HT1080 (cell line): ENCODE measurements at places on chromosomes 12 and 14. TPM values are rescaled to one million over a fixed set of nuclear protein-coding genes. Genes with fewer than 3 reads are reported as not detected.

DNA sequence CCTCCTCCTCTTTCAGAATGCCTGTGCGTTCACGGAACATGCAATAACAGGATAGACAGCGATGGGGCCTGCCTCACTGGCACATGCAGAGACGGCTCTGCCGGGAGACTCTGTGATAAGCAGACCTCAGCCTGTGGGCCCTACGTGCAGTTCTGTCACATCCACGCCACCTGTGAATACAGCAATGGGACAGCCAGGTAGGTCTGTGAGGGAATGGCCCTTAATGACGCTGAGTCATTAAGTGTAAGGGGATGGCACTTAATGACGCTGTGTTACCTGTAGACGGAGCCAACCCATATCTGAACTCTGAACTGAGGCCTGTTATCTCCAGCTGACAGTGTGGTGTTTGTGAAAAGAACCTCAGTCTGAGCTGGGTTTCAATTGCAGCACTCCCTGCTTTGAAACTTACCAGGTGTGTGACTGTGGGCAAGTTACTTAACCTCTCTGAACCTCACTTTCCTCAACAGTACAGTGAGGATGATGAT, 86.9 kb downstream of the STAB2 start:
- no peak for DNase-seq

GRCh38 chr12:611721-612120, 51.5 kb downstream of the NINJ2 start:
- no peak for DNase-seq

- peak; percentile 77 for DNase-seq
Measured at GRCh38 chr12:11718768-11719253, 69.3 kb downstream of the ETV6 start.

ACSM4 gene
- not detected in 2 replicates for total RNA-seq

DNA sequence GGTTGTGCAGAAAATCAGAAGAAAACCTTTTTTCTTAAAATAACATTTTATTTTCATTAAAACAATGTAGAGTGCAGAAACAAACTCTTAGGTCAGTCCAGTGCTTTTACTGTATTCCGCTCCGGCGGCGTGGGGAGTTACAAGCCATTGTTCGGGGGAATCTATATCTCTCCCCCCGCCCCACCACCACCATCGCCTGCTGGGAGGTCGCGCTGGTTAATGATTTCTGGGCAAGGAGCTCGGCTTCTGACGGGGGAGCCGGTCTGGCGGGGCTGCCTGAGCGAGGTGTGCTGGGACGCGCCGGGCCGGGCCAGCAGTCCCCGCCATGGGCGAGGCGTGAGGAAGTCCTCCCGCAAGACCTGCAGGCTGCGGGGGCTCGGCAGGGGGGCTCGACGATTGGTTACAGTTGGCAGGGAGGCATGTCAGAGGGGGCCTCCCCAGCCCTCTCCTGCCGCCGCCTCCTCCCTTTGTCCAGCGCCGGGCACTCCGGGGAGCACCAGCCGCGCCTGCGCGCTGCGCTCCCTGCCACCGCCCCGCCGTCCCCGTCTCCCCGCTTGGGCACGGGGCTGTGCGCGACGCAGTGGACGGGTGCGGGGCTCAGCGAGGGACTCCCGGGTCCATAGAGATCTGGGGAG, 1.0 kb upstream of the DUSP6 start:
- no peak for DNase-seq

- DNase-seq: no peak
Measured at GRCh38 chr14:104707608-104708595, 16.1 kb upstream of the ADSS1 start.

- DNase-seq: no peak
Measured at GRCh38 chr12:1918081-1918883, at the start of gene CACNA2D4. Gene CACNA2D4 (minus strand): TSS chr12:1918652. CDS start chr12:1918473, 179 bp downstream.

- DNase-seq: peak; percentile 9
Measured at GRCh38 chr14:76007852-76008251, 22.3 kb downstream of the IFT43 start.

ESRRB gene
- 0.03 TPM in 1 of 2 replicates, not detected in the other for total RNA-seq

DHH gene
- not detected in 2 replicates for total RNA-seq

HSPA2 gene
- 3.0 and 3.6 TPM in 2 replicates for total RNA-seq

- DNase-seq: no peak
Measured at GRCh38 chr12:3651585-3652424, 101.1 kb downstream of the CRACR2A start.

SLC7A7 gene
- 1.1 and 2.0 TPM in 2 replicates for total RNA-seq

OR4K5 gene
- not detected in 2 replicates for total RNA-seq

CMTM5 gene
- 0.10 TPM in 1 of 2 replicates, not detected in the other for total RNA-seq

TEX22 gene
- total RNA-seq: 0.20 TPM in 1 of 2 replicates, not detected in the other

RTN1 gene
- 13.9 and 15.9 TPM in 2 replicates for total RNA-seq

DNA sequence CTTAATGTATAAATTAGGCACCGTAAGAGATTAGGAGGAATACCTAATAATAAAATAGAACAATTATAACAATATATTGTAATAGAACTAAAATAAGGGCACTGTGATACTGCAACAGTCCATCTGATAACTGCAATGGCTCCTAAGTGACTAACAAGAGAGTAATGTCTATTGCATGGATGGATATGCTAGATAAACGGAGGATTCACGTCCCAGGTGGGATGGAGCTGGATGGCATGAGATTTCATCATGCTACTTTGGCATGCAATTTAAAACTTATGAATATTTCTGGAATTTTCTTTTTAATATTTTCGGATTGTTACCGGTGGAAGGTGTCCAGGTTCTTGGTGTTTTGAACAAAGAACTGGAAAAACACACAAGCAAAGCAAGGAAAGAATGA, 2.2 kb upstream of the TMEM19 start:
- DNase-seq: no peak

VASH1 gene
- 0.30 and 0.55 TPM in 2 replicates for total RNA-seq

ARHGDIB gene
- total RNA-seq: 140 and 167 TPM in 2 replicates

FRMD6 gene
- total RNA-seq: 121 and 128 TPM in 2 replicates

DNA sequence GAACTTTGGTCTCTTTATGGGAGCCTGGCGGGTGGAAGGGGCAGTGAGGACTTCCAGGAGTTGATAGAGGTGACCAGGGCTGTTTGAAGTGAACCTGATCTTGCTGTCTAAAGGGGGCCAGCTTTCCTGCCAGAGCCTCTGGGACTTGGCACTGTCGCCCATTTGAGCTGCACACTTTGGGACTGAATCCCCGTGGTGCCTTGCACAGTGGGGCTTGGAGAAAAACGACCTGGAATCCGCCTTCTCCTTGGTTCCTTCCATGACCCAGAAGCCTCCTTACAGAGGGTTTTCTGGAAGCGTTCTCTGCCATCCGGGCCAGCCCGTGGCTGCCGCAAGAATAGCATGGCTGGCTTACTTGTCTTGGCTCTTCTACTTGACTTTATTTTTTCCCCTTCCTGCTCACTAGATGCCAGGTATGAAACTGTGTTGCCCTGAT, 2.0 kb downstream of the RFLNA start:
- DNase-seq: no peak

DNA sequence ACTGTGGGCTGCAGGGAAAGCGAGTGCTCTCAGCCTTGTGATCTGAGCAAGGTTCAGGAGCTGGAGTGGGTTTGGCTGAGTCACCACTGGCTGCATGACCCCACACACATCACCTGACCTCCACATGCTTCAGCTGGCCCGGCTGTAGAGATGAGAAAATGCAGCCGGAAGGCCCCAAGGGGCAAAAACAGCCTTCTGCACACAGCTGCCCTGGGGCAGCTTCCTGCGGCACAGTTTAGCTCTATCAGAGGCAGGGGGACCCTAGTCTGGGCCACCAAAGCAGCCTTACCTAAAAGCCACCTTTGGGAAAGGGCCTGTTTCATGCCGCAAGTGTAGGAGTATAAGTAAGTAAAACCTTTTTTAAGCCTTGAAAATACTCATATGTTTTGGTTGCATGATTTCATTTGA, 123.3 kb downstream of the SSPN start:
- DNase-seq: peak; percentile 90

GRCh38 chr14:98966475-98967162, 305.4 kb downstream of the BCL11B start:
- DNase-seq: no peak

DNA sequence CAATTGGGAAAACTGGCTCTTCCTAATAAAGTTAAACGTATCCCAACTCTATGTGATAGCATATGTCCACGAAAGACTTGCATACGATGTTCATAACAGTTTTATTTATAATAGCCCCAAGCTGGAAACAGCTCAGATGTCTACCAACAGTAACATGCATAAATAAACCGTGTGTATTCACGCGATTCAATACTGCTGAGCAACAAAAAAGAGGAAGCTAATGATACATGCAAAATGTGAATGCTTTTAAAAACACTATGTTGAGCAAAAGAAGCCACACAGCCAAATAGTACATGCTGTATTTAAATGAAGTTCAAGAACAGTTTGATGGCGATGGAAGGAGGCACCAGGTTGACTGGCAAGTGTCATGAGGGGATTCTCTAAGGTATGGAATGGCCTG, 55.7 kb downstream of the TRIM9 start:
- no peak for DNase-seq

TAS2R9 gene
- not detected in 2 replicates for total RNA-seq

GRCh38 chr12:14601692-14602478, 34.2 kb upstream of the PLBD1 start:
- no peak for DNase-seq

GRCh38 chr14:53875324-53875897, 81.2 kb downstream of the BMP4 start:
- DNase-seq: no peak

DNA sequence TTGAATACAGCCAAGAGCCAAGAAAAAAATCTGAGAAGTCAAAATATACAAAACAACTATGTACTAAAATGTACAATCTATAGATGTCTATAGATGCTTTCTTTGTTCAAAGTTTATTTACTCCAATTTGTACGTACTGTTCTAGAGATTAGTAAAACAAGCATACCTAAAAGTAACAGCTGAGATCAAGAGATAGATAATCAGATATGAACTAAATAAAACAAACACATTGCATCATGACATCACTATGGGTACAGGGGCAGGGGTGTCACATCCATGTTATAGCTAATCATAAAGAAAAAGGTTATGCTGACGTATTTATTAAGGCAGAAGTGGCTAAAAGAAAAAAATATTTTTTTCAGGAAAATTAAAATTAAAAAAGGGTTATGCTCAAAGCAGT, 72.0 kb upstream of the BBS10 start:
- DNase-seq: no peak

DNA sequence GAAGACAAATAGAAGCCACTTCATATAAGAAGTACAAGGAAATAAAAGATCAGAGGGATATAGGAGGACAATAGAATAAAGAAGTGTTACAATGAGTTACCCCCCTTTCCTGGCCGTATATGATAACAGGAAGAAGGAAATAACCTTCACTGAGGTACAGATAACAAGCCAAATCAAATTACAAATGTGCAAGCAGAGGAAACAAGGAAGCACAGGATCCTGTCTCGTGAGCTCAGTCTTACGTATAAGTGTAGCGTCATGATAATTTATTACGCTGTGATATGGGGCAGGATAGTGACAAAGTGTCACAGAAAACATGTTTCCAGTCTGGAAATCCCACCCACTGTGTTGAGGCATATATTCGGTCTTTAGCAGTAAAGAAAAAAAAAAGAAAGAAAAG, 26.5 kb downstream of the CRACR2A start:
- DNase-seq: no peak

PRPH gene
- 0.13 and 0.21 TPM in 2 replicates for total RNA-seq

DNA sequence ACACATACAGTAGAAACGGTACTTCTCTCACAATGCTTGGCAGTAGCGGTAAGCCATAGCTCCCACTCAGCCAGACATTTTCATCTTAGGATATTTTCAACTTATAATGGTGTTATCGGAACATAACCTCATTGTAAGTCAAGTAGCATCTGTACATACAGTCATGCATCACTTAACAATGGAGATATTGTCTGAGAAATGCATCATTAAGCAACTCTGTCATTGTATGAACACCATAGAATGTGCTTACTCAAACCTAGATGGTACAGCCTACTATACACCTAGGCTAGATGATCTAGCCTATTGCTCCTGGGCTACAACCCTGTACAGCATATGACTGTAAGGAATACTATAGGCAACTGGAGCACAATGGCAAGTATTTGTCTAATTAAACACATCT, 40.8 kb downstream of the RPS6KA5 start:
- peak; percentile 9 for DNase-seq

KRT72 gene
- total RNA-seq: not detected in 2 replicates

DNA sequence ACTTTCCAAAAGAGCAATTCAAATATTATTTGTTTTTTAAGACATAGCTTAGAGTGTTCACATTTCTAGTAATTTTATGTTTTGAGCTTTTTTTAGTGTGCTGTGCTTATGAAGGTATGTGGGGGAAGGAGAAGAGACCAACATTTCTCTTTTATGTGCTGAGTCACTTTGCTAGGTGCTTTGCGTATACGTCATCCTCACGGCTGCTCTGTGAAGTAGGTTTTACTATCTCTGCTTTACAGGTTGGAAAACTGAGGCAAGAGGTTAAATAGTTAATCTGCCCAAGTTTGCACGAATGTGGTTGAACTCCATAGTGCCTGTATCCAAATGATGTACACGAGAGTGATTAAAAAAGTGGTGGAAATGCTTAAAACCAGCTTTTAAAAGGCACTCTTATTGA, 75.9 kb downstream of the AEBP2 start:
- no peak for DNase-seq

DNA sequence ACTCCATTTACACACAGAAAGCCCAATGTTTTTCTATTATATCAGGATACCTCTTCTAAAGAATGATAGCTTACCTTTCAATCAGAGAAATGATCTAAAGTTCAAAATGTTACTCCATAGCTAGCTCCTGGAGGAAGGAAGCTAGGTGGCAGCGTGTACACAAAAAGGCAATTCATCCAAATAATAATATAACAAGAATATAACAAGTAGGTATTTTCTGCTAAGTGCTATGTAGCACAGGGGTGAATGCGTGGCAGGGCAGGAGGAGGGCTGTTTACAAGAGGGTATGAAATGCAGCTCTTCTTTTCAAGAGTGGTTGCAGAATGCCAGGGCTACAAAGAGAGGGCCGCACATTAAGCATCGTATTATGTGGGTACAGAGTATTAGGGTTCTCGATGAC, 663 bp upstream of the SNAPC1 start:
- DNase-seq: no peak

DNA sequence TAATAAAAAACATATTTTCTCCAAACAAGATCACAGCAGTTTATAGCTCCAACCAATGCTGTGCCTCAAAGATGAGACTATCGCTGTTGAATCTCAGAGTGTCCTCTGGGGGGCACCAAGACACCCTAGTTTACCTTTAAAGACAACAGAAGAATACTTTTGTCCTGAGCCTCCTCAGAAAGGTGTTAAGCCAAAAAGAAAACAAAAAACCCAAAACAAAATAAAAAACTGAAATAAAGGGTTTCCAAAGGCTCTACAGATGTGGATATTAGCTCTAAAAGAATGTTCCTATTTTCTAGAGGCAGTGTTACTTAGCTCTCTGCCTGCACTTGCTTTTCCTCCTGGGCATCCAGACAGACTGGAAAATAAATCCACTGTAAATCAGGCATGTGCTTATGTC, 86.9 kb upstream of the TTC7B start:
- DNase-seq: peak; percentile 50

- no peak for DNase-seq
Measured at GRCh38 chr14:94888121-94888520, 118.2 kb upstream of the GSC start.

MORN3 gene
- total RNA-seq: 0.08 and 0.33 TPM in 2 replicates

DNA sequence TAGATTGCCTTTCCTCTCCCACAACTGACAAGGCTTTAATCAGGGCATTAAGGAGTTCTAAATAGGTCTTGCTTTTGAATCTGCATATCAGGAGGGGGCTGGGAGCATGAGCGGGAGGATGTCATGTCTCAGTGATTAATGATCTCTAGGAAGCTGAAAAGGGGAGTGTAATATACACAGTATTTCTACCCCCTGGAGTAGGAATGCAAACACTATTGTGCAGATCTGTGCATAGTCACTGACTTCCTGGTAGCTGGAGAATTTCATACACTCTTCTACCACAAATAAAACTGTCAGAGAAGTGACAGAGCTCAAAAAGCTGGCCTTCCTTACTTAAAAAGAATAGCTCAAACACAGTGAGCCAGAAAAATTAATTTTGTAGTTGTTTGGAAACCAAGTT, 65.8 kb downstream of the RIC8B start:
- DNase-seq: peak; percentile 58
